IPS-NIHi11 (cell line): ENCODE measurements at places on chromosomes 13 and 19.

- DNase-seq: no peak
These were observed 10.4 kb downstream of the KL start for GRCh38 chr13:33026489-33027152.

GRCh38 chr19:48659768-48660167 lies 13.0 kb downstream of the NTN5 start:
- peak; percentile 44 for DNase-seq

DNA sequence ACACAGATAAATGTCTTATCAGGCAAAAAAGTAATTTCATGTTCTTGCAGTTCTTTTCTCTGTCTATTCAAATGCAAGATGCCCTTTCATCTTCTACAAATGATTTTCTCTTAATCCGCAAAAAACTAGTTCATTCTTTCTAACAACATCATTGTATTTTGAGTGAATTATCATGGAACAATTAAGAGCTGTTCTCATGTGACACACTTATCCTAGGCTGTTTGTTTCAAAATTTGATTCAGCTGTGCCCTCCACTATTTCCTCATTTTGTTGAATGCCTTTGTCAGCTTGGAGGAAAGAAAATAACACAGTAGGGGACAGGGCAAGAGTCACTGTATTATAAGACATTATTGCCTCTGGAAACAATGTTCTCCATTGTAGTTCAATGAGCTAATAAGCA lies 396.9 kb downstream of the KCTD12 start:
- DNase-seq: no peak

GRCh38 chr19:2988568-2988967 lies 11.2 kb downstream of the TLE6 start:
- DNase-seq: no peak

DNA sequence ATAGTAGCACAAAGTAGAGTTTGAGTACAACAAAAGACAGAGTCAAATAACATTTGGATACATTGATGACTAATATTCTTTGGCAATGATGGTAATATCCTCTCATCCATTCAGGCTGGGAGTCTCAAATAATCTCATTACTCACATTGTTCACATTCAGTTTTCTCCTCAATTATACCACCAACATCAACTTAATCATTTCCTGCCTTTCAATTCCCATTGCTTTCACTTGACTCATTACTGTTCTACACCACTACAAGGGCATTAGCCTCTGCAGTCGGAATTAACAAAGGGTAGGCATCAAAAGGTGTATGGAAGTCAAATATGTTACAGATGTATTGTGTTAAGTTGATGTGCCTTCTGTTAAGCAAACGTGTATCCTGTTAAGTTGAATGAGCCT lies 518.4 kb upstream of the SLITRK1 start:
- DNase-seq: no peak

GRCh38 chr19:41905273-41906002 lies 22.5 kb downstream of the ARHGEF1 start:
- no peak for DNase-seq

DNA sequence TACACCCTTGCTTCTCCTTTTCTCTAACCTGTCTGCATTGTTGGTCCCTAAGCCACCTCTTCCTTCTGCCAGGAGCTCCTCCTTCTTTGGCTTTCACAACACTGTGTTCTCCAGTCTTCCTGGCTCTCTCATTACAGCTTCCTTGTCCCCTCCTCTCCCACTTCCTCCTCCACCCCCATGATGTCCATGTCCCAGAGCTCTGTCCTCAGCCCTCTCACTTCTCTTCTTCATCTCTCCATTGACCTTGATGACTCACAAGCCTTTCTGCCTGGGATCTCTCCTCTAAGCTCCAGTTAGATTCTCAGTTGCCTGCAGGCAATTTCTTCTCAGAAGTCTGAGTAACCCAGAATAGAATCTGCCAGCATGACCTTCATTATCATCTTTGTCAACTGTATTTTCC lies 100.3 kb upstream of the WASF3 start:
- DNase-seq: no peak

GRCh38 chr13:98571955-98572662 lies 4.8 kb downstream of the STK24 start:
- no peak for DNase-seq

- DNase-seq: no peak
These were observed 39.1 kb upstream of the EEF1AKMT1 start for GRCh38 chr13:20812890-20813289.

DNA sequence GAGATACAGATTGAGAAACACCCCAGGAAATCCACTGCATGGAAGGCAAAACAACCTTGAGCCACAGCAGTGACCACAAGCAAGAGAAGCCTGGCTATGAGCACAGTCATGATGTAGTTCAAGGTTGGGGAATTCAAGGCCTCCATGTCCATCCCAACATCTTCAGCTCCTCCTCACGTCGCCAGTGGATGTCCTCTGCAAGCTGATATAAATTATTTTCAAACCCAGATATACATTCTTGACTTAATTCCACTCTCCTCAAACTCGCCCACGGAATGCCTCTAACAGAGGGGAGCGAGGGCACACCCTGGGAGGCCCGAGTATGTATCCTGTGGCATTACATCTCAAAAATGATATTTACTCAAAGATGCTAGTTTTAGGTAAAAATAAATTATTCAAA lies 105.5 kb downstream of the SHISA2 start:
- no peak for DNase-seq

- no peak for DNase-seq
These were observed 42.8 kb upstream of the CLDN10 start for GRCh38 chr13:95509521-95510310.

GRCh38 chr19:32866564-32867265 lies 2.9 kb downstream of the SLC7A9 start:
- no peak for DNase-seq

DNA sequence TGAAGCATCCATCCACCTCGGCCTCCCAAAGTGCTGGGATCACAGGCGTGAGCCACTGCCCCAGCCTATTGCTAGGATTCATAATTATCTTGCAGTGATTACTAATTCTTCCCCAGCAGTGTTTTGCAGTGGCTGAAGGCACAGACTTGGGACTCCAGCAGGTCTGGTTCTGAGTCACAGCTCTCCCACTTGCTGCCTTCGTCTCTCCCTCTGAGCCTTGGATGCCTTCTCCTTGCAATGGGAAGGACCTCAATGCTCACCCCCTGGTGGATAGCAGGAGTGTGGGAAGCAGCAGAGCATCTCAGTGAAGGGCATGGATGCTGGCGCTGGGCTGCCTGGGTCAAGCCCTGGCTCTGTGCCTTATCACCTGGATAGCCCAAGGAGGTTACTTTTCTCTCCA lies 37.6 kb upstream of the SHKBP1 start:
- DNase-seq: no peak

GRCh38 chr19:51570962-51571575 lies at the start of gene ZNF175:
Gene ZNF175 (plus strand): TSS chr19:51571283. CDS start chr19:51573330, 2,047 bp downstream.
- DNase-seq: peak; percentile 95

DNA sequence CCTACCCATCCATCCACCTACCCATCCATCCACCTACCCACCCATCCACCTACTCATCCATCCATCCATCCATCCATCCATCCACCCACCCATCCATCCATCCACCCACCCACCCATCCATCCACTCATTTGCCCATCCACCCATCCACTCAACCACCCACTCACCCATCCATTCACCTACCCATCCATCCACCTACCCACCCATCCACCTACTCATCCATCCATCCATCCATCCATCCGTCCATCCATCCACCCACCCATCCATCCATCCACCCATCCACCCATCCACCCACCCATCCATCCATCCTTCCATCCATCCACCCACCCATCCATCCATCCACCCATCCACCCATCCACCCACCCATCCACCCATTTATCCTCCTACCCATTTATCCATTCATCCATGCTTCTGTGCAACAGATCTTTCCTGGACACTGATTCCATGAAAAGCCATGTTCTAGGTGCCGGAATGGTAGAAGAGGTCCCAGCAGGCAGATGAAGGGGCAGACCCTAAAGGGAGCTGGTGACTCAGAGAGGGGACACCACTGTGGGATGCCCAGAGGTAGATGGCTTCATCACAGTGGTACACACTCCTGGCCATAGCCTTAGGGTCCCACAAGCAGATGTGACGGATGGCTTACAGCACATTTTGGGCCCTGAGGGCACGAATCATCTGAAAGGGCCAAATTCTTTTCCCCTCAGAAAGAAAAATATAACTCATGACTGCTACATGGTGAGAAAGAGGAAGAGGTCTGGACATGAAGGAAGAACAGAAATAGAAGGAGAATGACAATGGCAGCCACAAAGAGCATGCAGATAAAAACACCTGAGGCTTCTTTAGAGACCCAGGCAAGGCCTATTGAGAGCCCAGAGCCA lies 76.0 kb downstream of the KCTD15 start:
- no peak for DNase-seq

DNA sequence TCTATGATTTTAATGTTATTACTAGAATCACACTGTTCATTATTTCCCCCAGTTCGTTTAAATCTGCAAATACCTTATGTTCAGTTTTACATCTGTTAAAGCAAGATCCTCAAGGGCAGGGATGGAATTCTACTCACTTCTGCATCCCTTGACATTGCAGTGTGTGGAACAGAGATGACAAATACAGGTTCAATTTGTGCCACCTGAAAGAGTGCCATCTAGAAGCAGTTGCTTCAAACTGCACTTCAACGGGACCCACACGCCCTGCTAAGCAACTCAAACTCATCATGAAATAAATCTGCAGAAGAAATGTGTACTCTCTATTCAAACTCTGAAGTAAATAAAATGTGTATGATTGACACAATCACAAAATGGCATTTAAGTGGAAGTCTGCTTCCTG lies 44.5 kb downstream of the RUBCNL start:
- DNase-seq: no peak

GRCh38 chr13:33040090-33040489 lies 23.9 kb downstream of the KL start:
- DNase-seq: no peak

- DNase-seq: no peak
These were observed 65.2 kb downstream of the COLGALT1 start for GRCh38 chr19:17620696-17621095.

DNA sequence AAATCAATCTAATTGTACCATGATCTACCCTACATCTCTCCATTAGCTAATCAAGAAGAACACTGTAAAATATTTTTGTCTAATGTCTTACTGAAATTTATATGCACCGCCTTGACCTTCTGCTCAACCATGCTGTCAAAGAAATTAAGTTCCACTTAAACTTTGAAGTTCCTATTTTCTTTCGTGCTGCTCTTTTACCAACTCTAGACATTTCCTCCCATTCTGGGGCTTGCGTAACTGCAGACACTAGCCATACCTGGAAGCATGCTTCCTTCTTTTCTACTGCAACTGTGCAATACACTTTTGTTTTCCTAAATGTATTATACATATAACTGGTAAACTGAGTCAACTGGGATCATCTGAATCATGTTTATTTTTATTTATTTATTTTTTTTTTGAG lies 8.5 kb upstream of the UBE2L5 start:
- no peak for DNase-seq

- DNase-seq: no peak
These were observed 92.0 kb downstream of the DGKH start for GRCh38 chr13:42140494-42140893.

GRCh38 chr13:91135376-91135775 lies 212.1 kb upstream of the MIR17HG start:
- DNase-seq: no peak

GRCh38 chr13:69279213-69279612 lies 828.4 kb upstream of the ATXN8OS start:
- no peak for DNase-seq

DNA sequence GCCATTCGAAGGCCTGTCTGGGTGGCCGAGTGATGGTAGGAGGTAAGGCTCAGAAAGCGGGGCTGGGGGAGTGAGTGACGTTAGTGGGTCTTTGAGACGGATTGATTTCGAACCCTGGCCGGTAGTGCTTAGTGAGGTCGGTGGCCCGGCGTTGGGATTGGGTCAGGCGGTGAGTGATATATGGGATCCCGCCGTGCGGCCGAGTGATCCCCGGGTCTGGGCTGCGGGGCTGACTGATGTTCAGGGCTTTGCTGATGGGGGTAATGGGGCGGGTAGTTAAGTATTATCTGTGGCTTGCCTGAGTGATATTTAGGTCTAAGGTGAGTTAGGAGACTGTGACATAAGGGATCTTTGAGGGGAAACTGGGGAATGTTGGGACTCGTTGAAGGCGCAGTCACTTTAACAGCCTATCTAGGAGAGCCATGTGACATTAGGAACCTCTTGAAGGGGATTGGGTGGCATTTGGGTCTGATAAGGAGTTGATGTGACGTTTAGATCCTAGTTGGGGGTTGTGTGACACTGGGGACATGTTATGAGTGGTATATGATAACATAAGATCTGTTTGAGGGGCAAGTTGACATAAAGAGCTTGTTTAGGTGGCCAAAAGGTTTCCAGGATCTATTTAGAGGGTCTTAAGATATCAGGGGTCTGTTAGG lies 543 bp downstream of the PSMC4 start:
- DNase-seq: peak; percentile 35

DNA sequence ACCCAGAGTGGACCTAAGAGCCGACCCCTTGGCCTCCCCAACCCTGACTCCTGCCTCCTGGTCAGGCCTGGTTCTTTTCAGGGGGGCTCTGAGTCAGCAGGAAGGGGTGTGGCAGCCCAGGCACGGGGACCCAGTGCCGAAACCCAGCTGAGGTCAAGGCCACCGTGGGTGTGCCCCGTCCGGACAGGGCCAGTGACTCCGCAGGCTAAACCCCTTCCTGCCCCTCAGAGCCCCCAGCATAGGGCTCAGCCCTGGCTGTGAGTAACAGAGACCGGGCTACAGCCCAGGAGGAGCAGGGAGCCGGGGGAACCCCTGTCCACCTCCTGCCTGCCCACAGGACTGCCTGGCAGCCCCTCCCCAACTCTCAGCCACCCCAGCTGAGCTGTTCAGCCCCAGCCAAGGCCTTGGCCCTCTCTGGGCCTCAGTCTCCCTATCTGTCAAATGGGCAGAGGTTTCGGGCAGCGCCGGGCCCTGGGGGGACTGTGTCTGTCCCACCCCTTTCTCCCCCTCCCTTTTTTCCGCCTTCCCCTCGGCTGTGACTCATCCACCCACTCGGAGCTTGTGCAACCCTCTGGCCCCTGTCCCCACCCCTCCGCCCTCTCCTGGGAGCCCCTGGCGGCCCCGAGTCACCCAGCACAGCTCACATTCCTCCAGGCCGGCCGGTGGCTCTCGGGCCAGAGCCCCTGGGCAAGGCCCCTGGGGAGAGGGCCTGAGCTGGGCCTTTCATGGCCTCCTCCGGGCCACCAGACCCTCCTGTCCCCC lies 8.6 kb downstream of the ZBTB7A start:
- no peak for DNase-seq

- peak; percentile 89 for DNase-seq
These were observed 15.9 kb downstream of the ZNF787 start for GRCh38 chr19:56105090-56105701.

- no peak for DNase-seq
These were observed 253.5 kb downstream of the LHFPL6 start for GRCh38 chr13:39349391-39349960.

- DNase-seq: no peak
These were observed 17.8 kb downstream of the NFILZ start for GRCh38 chr19:8648240-8648639.
